Pancreas (tissue), 10 donors: ENCODE measurements at places on chromosomes 7 and 10. TPM values are rescaled to one million over a fixed set of nuclear protein-coding genes. Genes with fewer than 3 reads are reported as not detected.
A peak's percentile ranks its signal among the peaks of the same experiment; 100 is the strongest.

DNA sequence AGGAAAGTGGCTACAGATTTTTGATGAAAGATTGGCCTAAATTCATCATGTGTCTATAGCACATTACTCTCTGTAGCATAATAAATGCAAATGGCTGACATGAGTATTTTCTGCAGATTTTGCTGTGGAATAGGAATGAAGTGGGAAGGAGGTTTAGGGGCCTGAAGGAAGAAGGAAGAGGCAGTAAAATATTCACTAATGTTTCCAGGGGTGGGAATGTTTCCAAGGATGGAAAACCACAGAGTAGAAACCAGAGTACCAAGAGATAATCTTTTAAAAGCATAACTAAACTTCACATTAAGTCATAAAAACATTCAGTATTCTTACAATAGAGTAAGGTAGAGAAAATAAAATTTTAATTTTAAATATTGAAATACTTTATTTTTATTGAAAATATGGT is 267.8 kb downstream of the BICC1 start:
- no peak overlapping the region for H3K27ac ChIP-seq
- no peaks in the 10 kb centered on the region for H3K27me3 ChIP-seq
- no peaks in the 10 kb centered on the region for H3K4me1 ChIP-seq
- H3K36me3 ChIP-seq = no peaks in the 10 kb centered on the region

GRCh38 chr10:133359972-133360610 is 2.3 kb upstream of the FUOM start:
- H3K27ac ChIP-seq = peak overlapping the region; percentile 32
- peaks cover 10% of the 10 kb centered on the region for H3K4me1 ChIP-seq
- H3K36me3 ChIP-seq = no peaks in the 10 kb centered on the region
- DNase-seq = no peak
- H3K4me3 ChIP-seq = no peak overlapping the region
- H3K27me3 ChIP-seq = no peaks in the 10 kb centered on the region

DNA sequence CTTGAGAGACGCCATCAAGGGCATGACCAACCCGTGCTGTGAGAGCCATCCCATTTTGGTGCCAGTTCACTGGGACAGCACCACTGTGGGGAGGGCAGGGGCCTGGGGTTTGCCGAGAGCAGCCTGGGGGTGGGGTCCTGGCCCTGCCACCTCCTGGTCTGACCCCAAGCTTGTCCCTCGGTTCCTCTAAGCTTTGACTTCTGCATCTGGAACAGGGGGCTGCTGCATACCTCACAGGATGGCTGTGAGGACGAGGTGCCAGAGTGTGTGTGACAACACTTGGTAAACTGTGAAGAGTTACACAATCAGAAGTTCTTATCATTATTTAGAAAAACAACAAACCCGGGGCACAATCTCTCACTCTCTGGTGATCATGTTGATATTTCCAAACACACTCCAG is 89.9 kb downstream of the CRTAC1 start:
- no peak overlapping the region for H3K27ac ChIP-seq
- no peak overlapping the region for H3K4me3 ChIP-seq
- H3K4me1 ChIP-seq = no peaks in the 10 kb centered on the region
- no peak for DNase-seq
- no peaks in the 10 kb centered on the region for H3K36me3 ChIP-seq
- H3K27me3 ChIP-seq = no peaks in the 10 kb centered on the region

DNA sequence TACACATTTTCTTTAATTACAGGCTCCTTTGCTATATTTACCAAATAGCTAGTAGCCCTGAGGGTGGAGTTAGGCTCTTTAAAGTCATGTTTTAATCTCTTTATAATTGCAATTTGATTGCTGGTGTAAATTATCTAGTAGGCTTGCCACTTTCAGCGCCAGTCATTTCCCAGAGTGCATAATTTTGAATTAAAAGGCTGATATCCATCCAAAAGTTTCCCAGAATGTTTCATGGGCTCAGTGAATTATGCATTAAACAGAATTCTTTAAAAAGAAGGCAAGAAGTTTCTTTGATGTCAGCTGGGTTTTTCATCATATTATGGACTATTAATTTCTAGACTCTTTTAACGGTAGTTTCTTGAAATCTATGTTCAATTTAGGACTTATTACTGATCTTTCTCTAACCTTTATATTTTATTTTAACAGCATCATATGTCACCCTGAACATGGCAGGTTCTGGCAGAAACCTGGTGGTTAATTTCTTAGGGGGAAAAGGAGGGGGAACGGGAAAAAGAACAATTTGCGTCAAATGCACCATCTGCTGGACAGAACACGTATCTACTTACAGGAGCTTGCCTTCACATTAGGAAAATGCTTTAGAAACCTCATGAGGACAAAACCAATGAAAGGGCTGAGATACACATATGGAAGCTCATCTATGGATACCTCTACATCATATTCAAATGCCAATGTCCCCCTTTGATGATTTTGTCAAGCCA is 171.1 kb downstream of the GRM3 start:
- H3K4me3 ChIP-seq = no peak overlapping the region
- no peak overlapping the region for H3K27ac ChIP-seq
- no peaks in the 10 kb centered on the region for H3K4me1 ChIP-seq
- H3K36me3 ChIP-seq = no peaks in the 10 kb centered on the region
- DNase-seq = no peak

DNA sequence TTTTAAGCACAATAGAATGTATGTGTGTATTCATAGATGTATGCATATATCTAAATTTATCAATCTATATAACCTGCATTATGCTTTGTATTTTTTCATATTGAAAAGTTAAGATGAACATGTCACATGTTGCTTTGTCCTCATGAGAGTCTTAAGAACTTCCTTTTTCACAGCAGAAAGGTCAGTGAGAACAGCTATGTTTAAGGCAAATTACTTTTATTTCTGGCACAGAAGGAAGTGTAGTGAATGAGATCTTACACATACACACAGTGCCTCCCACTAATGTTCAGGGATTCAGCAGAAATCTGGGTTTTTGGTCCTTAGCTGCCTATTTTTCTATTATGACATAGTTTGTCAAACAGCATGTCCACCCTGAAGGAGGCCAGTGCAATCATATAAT is 134.8 kb downstream of the TMEM26 start:
- no peaks in the 10 kb centered on the region for H3K36me3 ChIP-seq
- no peak overlapping the region for H3K4me3 ChIP-seq
- no peak overlapping the region for H3K27ac ChIP-seq
- H3K4me1 ChIP-seq = no peaks in the 10 kb centered on the region
- no peak for DNase-seq
- H3K27me3 ChIP-seq = no peaks in the 10 kb centered on the region

The TUBAL3 gene
- total RNA-seq = not detected

The LMTK2 gene
- total RNA-seq = 18.6 TPM

The SPDYE2 gene
- 0.14 TPM for total RNA-seq

The CC2D2B gene
- not detected for total RNA-seq

The MOGAT3 gene
- total RNA-seq = not detected

The SLC26A3 gene
- total RNA-seq = 1.1 TPM
